ENCODE measurements at places on chromosomes 6 and 20.

GRCh38 chr6:30135147-30135546 lies 793 bp upstream of the TRIM40 start:
- no peak for DNase-seq

DNA sequence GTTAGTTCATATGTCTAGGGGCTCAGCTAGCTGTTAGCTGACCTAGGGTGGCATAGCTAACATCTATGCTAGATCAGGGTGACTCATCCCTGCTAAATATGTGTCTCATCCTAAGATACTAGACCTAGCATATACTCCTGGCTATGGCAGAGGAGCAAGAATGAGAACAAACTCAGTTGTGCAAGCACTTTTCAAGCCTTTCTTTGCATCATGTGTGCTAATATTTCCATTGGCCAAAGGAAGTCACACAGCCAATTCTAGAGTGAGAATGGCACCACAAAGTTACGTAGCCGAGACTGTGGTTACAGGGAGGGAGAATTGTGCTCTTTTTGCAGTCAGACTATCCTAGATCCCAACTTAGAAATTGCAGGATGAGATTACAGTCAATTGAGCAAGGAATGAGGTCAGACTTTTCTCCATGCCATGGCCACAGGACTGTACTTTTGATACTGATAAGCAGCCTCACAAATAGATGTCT lies 78.7 kb downstream of the PLCB4 start:
- no peak for DNase-seq

DNA sequence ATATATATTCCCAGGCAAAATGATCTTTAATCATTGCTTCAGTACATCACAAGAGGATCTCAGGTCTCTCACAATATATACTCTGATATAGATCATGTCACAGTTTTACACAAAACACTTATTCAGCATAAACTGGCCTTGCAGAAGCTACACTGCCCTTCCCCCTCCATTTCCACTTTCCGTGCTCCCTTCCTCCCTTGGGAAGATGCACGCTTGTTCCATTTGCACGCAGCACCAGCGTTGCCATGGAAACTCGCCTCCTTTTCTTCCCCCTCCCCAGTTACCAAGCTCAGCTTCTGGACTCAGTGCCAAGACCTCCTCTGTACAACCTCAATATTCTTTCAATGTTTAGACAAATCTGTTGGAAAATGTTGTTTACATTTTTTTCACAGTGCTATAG lies 154.6 kb downstream of the RFPL4B start:
- DNase-seq = no peak

GRCh38 chr20:22905658-22906057 lies 129.5 kb upstream of the SSTR4 start:
- no peak for DNase-seq

DNA sequence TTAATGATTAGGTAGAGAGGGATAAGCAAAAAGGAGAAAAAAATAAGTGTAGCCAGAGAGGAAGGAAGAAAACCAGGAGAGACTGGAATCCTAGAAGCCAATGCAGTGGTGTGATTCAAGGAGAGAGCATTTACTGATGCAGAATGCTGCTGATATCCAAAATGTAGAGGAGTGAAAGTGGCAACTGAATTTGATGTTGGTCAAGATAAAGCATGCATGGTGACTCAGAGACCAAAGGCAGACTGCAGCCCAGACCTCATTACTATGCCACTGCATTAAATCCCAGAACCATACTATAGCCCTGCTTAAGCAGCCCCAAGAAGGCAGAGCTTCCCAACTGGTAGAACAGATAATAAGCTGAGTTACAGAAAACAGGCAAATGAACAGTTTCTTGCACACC lies 15.8 kb downstream of the KLHL32 start:
- no peak for DNase-seq

GRCh38 chr20:35472209-35472608 lies 16.8 kb downstream of the CEP250 start:
- no peak for DNase-seq

GRCh38 chr6:72816022-72816421 lies 194.2 kb downstream of the KCNQ5 start:
- DNase-seq = no peak

- DNase-seq = no peak
Measured at GRCh38 chr6:34028691-34029360, 117.1 kb downstream of the GRM4 start.

- no peak for DNase-seq
Measured at GRCh38 chr6:89122625-89123024, 4.8 kb upstream of the SRSF12 start.

DNA sequence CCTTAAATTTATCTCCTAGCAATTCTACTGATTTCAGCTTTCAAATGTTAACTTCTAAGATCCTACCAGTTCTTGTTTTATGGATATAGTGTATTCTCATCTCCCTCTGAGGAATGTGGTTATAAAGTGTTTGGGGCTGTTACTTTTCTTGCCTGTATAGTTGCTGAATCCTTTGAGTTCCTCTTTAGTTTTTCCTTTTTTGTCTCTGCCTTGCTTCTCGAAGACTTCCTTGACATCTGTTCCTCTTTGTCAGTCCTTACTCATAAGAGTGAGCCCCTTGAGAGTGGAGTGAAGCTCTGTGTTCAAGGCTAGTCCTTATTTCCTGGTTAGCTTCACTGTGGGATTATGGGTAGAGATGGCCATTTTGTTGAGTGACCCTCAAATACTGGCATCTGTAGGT lies 84.6 kb downstream of the ELOVL4 start:
- no peak for DNase-seq

GRCh38 chr20:58584051-58584824 lies 66.8 kb upstream of the STX16 start:
- no peak for DNase-seq

- no peak for DNase-seq
Measured at GRCh38 chr6:18055714-18056382, 66.6 kb downstream of the NHLRC1 start.
